GM12864 (cell line): ENCODE measurements at places on chromosomes 12 and 14.

DNA sequence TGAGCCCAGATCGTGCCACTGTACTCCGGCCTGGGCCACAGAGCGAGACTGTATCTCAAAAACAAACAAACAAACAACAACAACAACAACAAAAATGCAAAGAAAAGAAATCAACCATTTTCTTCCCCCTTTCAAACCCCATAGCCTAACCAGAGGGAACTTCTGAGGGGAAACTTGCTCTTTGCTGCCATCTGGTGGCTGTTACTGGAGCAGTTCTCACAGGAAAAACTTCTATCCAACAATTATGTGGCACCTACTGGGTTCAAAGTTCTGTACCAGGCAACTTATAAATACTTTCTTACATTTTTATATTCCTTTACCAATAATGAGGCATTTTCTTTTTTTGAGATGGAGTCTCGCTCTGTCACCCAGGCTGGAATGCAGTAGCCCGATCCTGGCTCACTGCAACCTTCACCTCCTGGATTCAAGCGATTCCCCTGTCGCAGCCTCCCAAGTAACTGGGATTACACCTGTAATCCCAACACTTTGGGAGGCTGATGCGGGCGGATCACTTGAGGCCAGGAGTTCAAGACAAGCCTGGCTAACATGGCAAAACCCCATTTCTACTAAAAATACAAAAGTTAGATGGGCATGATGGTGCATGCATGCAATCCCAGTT is 50.9 kb upstream of the BICDL1 start:
- DNase-seq, result peak; percentile 18

GRCh38 chr14:78142998-78143397 is 27.2 kb upstream of the NRXN3 start:
- DNase-seq, result no peak

- DNase-seq, result no peak
Measured at GRCh38 chr12:122106843-122107242, 28.3 kb downstream of the MLXIP start.

DNA sequence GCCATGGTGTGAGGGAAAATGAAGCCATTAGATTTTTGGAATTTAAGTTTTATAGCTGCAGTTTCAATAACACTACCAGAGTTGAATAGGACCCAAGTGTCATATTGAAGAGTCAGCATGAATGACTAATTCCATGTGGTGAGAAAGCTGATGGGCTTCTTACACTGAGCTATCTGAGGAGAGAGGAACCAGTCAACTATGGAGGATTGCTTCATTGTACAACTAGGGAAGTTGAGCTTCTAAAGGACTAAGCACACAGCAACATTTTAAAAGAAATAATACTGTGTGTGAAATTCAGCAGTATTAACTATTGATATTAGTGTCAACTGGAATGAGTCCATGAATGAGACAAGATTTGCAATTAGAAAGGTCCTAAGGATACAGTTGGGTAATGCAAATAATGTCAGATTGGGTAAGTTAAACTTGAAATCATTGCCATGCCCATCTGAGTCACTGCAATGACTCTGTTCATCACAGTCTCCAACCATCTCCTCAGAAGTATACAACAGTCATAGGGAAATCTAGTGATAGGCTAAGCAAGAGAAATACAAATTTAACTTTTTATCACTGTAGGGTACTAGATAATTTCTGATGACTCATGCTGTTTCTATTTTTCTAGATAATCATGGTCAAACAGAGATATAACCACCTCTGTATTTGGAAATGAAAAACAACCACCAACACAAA is 394.2 kb downstream of the FSCB start:
- no peak for DNase-seq
